ENCODE measurements at places on chromosomes 11 and 22.

DNA sequence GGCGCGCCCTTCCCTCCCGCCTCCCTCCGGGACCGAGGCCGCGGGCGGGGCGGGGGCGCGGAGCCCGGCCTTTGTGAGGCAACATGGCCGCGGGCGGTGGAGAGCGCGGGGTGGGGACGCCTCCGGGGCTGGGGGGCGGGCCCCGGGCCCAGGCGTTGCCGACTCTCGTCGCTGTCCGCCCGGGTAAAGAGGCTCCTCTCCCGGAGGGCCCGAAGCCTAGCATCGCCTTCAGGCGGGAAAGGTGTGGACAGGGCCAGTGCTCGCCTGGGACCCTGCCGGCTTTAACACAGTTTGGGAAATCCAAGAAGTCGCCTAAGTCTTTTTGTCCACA lies 369 bp downstream of the DGCR8 start:
- peak; percentile 53 for DNase-seq

GRCh38 chr11:17686231-17686980 lies 33.0 kb upstream of the MYOD1 start:
- no peak for DNase-seq

DNA sequence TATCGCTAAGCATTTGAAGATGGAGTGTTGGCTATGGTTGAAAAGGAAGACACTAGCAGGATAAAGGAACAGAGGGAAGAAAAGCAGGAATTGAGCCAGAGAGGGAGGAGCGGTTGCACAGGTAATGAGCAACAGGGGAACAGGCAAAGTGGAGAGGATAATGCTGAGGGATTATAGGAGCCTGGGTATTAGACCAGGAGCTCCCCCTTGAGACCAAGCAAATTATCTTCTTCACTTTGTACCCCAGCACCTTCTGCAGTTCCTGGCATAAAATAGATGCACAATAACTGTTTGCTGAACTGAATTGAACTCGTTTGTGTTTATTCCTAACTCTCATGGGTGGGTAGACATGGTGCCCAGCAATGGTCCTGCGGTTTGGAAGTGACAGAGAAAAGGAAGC lies 54.6 kb upstream of the OR5P2 start:
- DNase-seq, result no peak

DNA sequence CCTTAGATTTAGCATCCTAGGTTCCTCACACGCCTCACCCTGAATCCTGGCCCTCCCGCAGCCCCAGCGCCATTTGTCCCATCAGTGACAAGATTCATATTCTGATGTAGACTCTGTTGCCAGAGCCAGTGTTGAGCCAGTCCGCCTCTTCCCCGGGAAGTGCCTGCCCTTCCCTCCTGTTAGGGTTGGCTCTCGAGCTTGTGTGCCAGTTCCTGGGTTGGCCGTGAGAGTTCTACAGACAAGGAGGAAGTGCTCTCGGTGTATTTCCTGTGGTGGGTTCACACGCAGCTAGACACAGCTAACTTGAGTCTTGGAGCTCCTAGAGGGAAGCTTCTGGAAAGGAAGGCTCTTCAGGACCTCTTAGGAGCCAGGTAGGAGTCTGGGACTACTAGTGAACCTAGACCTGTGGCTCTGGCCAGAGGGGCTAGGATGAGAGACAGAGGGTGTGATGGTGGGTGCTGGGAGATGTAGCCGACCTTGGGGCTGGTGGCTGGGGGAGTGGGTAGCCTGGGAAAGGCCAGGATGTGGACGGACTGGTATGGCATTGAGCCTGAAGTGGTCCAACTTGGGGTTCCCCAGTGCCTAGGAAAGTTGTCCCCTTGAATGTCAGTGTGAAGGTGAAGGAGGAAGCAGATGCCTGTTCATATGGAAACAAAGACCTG lies at the start of gene IL18BP:
IL18BP (plus strand) TSS at position 261 of the 662 bp plus-strand sequence. CDS start 1,076 bp downstream, outside the sequence.
- DNase-seq, result no peak

- no peak for DNase-seq
Measured at GRCh38 chr11:121517996-121518395, 65.2 kb upstream of the SORL1-AS1 start.

DNA sequence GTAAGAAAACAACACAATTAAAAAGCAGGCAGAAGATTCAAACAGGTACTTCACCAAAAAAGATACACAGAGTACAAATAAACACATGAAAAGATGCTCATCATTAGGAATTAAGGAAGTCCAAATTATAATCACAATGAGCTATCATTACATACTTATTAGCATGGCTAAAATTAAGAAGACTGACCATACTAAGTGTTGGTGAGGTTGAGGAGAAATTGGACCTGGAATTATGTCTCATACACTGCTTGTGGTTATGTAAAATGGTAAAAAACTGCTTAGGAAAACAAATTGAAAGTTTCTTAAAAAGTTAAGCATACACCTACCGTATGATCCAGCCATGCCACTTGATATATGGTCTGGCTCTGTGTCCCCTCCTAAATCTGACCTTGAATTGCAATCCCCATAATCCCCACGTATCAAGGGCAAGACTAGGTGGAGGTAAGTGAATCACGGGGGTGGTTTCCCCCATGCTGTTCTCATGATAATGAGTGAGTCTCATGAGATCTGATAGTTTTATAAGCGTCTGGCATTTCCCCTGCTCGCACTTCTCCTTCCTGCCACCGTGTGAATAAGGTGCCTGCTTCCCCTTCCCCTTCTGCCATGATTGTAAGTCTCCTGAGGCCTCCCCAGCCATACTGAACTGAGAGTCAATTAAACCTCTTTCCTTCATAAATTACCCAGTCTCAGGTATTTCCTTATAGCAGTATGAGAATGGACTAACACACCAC lies 4.8 kb downstream of the SAAL1 start:
- DNase-seq, result no peak

DNA sequence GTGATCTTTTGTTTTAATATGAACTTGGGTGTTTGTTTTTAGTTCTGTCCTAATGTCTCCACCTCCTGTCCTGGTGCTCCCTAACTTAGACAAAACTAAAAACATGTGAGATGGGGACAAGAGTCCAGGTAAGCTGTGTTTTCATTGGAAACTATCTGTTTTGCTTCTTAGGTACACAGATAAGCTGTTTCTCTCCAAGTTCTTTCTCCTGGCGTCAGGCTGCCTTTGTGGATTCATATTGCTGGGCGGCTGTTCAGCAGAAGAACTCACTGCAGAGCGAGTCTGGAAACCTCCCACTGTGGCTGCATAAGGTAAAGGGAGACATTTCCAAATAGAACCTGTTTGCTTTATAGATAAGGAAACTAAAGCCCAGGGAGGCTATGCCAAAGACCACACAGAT lies 24.7 kb downstream of the PANX1 start:
- DNase-seq, result no peak

DNA sequence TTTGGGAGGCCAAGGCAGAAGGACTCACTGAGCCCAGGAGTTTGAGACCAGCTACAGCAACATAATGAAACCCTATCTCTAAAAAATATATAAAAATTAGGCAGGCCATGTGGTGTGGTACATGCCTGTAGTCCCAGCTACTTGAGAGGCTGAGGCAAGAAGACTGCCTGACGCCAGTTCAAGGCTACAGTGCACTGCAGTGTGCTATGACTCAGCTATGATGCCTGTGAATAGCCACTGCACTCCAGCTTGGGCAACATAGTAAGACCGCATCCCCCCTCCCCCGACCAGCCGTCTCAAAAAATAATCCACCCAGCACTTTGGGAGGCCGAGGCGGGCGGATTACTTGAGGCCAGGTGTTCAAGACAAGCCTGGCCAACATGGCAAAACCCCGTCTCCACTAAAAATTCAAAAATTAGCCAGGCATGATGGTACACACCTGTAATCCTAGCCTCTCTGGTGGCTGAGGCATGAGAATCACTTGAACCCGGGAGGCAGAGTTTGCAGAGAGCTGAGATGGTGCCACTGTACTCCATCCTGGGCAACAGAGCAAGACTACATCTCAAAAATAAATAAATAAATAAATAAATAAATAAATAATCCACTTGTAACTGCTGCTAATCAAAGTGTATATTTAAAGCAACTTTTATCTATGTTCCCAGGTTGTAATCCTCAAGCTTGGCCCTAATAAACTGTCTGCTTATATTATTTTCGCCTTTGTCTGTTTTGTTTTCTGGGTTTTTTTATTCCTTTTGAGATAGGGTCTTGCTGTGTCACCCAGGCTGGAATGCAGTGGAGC lies 7.8 kb downstream of the HPS5 start:
- no peak for DNase-seq

GRCh38 chr11:125312391-125312790 lies 147.8 kb downstream of the PKNOX2 start:
- DNase-seq, result no peak

DNA sequence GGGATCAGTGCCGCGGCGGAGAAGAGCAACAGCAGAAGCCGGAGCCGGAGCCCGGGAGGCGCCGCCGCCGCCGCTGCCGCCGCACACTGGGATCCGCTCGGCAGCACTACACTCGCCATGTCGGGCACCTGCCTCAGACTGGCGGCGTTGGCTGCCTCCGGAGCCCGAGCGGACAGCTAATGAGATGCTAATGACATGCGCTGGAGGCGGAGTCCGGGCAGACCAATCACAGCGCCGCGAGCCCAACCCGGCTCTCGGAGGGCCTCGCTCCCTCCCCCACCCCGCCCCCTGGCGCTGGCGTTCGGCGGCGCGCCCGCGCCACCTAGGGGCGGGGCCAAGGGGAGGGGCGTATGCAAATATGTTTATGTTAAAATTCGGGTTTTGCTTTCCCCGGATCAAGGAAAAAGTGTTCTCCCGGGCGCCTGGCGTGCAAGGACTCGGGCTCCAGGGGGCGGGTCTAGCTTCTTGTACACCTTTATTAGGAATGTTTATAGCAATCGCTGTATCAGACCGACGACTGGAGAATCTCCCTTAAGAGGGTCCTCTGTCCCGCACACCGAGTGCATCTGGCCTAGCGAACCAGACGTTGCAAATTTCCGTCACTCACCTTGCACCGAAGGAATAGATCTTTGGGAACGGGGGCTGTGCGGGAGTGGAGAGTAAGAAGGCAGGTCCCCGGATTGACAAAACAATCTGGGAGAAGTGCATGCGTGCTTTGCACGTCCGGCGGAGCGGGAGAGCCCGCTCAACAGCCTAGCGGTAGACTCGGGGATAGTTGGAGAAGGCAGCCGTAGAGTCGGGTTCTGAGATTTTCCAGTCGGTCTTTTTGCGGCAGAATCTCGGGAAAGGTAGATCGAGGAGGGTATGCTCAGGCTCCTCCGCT lies at the start of gene CADM1:
CADM1 (minus strand) TSS at position 140 of the 883 bp plus-strand sequence.
- peak; percentile 53 for DNase-seq

DNA sequence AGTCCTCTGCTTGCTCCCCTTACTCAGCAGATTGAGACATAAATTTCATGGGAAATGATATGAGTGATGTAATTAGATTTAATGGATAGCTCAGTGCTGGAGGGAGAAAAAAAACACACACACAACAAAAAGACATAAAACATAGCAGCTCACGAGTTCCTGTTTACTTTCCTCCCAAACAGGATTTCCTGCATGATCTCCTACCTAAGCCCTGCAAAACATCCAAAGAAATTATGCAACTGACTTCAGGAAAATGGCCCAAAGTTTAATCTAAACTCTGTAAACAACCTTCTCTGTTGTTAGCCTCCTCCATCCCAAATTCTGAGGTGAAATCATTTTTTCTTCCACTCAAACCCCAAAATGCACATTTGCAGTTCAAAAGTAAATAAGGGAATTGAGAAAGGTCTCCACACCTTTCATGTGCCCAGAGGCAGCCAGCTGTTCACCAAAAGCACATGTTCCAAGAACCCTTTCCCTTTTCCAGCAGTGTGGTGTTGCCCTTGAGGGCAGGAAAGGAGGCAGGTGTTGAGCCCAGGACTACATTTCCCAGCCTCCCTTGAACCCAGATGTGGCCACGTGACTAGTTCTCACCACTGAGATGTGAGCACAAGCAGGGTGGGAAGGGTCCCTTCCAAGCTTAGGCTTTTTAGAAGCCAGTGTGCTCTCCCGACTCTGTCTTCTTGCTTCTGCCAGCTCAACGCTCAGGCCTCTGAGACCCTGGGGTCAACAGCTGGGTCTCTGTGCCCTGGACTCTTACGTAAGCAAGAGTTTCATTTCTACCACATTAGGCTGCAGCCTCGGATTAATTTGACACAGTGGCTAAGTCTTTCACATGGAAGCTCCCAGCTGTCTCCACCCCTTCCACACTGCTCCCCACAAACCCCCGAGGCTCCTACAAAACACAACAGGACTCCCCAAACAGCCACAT lies 301.2 kb downstream of the CTTN start:
- no peak for DNase-seq

GRCh38 chr11:2808850-2809846 lies 76.4 kb downstream of the CDKN1C start:
- DNase-seq, result no peak

DNA sequence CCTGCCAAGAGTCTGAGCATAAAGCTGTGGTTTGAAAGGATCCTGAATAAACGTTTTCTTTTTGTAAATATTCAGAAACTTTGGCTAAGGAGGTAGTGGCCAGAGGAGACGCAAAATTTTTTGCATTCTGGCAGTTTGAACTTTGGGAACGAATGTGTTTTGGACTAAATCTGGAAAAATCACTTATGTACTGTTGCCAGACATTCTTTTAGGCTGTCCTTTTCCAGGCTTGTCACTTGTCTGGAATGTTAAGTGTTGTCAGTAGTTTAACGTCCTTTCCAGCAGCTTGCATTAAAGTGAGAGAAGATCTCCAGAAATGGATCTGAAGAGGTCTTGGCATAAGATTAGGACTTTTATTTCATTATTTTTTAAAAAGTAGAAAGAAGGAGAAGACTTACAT lies 18.5 kb downstream of the SPECC1L start:
- no peak for DNase-seq

GRCh38 chr22:25153961-25154666 lies 45.5 kb upstream of the CRYBB3 start:
- DNase-seq, result no peak

DNA sequence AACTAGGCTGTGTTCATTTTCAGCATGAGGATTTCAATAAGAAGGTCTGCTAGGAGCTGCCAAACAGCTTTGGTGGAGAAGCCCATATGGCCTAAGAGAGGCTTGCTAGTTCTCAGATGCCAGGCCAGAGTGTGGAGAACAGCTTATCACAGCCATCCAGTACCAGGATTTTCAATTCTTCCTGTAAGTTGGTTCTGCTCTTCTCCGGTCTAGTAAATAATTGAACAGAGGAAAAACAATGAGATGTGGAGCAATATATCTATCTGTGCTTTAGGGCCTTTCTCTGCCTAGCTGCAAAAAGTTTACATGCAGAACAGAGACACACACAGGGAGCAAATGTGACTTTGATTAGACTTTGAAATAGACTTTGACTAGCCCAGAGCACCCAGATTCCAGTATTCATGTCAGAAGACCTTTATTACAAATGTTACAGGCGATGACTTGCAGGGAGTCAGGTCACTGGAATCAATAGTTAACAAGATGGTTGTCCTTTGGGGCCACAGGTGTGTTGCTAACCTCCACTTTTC lies 19.8 kb upstream of the PPP2R1B start:
- no peak for DNase-seq

DNA sequence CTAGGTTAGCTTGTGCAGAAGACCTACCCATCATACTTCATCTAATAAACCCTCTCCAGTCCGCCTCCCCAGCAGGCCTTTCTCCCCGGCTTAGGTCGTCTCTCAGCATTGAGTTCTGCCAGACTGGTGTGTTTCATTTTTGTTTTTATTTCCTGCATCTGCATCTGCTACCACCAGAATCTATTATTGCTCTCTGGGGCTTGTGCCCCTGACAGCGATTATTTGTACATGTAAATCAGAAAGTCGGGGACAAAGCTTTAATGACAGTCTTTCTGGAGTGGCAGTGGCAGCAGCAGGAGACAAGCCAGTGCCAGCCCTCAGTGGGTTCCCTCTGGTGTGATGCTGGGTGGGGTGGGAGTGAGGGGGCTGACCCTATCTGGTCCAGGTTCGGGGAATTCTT lies 127.5 kb downstream of the PKNOX2 start:
- no peak for DNase-seq

Data from stimulated activated CD4-positive, alpha-beta T cell treated with anti-CD3 and anti-CD28 coated beads, Interleukin-2, amount 100 ng/mL, for 48 hours (primary cell).